Vagina (tissue), 2 donors: ENCODE measurements at places on chromosomes 3 and 15.

- no peak for DNase-seq
These were observed 91.7 kb upstream of the IGSF10 start for GRCh38 chr3:151552589-151552988.

DNA sequence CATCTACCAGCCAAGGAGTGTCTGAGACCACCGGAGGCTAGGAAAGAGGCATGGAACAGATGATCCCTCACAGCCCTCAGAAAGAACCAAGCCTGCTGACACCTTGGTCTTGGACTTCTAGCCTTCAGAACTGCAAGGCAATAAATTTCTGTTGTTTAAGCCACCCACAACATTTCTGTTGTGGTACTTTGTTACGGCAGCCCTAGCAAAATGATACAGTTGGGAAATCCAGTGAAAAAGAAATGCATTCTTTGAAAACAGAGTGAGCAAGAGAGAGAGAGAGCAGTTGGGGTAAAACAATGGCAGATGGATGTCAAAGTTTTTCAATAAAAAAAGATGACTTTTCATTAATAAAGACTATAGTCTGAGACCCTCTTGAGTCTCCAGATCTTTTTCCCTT, 219.4 kb downstream of the NFKBIZ start:
- DNase-seq: no peak

DNA sequence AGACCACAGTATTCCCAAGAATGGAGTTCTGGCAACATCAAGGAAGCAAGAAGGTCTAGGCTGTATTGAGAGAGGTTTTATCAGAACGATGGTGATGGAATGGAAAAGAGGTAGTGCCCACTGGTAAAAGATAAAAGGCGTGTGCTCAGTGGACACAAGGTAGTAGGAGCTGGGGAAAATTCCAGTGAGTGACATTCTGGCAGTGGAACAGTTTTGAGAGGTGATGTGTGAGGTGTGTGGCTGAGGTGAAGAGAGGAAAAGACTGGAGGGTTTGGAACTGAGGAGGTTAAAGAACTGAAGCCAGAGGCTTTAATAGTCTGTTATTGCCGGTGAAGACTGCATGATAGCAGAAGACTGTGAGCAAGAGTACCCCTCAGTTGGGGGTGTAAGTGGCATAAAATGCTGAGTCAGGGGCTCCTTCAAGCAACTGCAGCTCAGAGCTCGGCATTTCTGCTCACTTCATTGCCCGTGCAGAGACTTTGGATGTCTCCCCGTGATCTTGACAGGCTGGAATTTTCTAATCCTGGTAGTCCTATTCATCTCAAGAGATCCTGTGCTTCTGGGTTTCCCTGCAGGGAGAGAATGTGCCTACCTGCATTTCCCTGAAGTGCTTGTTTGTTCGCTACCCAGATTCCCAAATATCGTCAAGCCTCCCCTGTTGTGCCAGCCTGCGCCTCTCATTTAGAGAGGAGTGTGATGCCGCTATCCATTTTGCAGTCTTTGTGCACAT, 191.0 kb downstream of the SATB1 start:
- DNase-seq: no peak

DNA sequence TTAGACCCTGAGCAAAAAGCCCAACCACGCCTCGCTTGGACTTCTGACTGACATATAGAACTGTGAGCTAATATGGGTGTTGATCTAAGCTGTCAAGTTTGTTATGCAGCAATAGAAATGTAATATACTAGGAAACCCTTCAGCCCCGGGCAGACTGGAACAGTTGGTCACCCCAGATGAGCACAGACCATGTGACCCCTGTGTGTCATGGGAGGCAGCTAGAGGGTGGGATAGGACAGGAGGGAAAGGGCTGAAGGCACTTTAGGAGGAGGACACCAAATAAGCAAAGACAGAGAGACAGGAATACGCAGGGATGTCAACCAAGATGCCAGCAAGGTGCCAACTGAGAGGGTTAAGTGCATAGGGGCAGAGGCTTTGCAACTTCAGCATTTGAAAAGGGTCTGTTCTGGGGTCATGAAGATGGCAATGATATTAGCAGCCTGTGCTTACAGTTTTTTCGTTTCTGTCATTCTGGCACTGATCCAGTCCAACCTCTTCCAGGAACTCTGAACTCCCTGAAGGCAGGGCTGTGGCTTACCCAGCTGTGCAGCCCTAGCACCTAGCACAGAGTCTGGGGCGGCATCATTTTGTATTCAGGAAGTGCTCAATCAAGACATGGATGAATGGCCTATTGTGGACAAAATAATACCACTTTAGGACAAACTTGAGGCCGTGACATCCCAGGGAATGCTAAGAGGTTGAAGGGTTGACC, 51.4 kb downstream of the HES1 start:
- no peak for DNase-seq

DNA sequence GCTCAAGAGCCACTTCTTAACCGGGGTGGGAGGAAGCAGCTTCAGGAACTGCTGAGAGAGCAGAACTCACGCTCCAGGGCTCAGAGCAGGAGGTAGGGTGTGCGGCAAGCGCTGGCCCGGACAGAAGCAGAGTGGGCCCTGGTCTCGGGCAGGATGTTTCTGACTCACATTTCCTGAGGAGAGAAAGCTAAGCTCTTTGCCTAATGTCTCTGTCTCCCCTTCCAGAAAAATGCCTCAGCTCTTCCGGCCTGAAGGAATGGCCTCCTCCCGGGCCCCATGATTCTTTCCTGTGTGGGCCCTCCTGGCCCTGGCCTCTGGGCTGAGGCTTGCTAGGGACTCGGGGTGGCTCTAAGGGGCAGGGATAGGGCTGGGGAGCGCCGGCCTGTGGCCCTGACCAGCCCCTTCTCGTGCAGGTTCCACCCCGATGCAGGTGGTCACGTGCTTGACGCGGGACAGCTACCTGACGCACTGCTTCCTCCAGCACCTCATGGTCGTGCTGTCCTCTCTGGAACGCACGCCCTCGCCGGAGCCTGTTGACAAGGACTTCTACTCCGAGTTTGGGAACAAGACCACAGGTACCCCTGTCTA, 4.1 kb upstream of the STAB1 start:
- no peak for DNase-seq

DNA sequence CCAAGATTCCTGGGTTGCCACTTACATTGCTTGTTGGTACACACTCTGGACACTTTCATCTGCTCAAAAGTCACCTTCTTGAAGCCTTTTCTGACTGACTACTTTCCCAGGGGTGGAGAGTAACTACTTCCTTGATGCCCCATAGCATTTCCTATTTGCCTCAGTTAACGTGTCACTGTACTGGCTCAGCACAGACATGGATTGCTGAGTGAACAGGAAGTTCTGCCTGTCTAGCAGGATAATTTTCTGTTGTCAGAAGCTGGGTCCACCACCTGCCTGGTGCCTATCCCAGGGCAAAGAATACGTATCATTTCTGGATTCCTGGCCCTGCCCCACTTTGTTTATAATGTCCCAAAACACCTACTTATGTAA, 15.3 kb upstream of the ABHD17C start:
- no peak for DNase-seq

DNA sequence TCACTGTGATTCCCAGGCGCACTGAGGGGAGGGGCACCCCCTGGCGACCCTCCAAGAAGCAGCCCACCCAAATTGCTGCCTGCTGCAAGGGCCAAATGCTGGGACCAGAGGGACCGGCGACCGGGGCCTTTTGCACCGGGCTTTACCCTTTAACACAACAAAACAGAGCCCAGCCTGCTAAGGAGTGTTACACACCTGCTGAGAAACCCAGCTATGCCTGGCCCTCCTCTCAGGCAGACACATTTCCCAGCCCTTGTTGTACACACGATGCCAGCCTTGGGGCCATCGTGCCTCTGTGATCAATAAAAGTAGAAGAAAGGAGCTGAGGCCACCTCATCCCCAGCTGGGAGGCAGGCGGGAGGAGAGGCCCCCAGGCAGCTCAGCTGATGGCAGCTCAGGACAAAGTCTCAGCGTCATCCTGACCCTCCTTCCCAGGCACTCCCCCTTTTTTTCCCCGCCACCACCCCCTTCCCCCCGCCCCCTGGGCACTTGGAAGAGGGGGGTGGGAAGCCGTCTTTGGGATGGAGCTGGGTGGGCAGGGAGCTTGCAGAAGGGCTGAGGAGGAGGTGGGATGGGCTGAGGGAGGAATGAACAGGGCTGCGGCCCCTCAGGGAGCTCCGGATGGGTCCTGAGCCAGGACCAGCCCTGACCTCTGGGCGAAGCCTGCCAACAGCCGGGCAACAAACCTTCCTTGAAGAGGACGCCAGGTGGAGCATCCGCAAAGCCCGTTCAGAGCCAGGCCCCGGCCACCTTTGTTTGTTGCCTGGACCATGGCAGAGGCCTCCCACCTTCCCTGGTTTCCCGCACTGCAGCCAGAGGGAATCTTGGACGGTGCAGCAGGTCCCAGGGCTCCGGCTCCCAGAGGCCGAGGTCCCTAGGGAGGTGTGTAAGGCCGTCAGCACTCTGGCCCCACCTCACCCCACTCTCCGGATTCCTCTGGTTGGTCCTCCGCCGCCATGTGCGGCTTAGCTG, 45.9 kb upstream of the SEC61A1 start:
- no peak for DNase-seq

DNA sequence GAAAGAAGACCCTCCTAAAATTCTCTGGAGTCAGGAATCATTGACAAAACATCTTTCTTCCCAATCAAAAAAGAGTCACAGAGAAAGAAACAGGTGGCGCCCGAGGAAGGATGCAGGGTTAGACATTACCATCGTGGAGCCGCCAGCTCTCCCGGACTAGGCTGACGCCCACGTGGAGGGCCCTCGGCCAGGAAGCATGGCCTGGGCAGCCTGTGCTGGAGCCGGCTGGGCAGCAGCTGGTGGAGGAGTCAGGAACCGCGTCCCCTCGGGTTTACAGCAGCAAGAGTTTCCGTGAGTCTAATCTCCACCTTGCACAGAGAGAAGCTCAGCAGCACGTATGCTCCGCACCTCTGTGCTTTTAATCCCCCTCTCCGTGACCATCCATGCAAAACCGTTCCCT, 533.7 kb upstream of the ATP11B start:
- no peak for DNase-seq
